Activated CD4-positive, alpha-beta T cell treated with anti-CD3 and anti-CD28 coated beads, Interleukin-2, amount 50 U/mL, for 1 hour (primary cell): ENCODE measurements at places on chromosomes 13 and 19.

GRCh38 chr13:77599351-77599750, 63.8 kb downstream of the SCEL start:
- no peak for DNase-seq

- no peak for DNase-seq
Observed at GRCh38 chr19:47615714-47616113, 6.8 kb downstream of the BICRA start.

DNA sequence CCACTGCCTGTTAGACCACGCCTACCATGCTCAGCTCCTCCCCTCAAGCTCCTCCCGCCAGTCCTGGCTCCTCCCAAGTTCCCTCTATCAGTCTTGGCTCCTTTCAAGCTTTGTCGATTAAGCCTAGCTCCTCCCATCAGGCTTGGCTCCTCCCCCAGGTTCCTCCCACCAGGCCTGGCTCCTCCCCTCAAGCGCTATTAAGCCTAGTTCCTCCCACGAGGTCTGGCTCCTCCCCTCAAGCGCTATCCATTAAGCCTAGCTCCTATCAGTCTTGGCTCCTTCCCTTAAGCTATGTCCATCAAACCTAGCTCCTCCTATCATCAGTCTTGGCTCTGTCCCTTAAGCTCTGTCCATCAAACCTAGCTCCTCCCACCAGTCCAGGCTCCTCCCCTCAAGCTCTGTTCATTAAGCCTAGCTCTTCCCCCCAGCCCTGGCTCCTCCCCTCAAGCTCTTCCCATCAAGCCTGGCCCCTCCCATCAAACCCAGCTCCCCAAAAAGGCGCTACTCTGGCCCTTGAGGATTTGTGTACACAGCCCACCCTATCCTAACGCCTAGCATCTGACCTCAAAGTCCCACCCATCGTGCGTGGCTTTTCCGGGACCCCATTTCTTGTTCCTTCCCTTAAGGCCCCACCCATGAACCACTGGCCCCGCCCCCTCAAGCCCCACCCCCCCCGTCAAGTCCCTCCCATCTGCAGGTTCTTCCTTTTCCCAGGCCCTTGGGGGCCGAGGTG, 10.0 kb downstream of the CAMSAP3 start:
- no peak for DNase-seq

- DNase-seq = no peak
Observed at GRCh38 chr19:2392366-2392765, 32.3 kb downstream of the TMPRSS9 start.

GRCh38 chr13:75136151-75136550, 345.8 kb downstream of the TBC1D4 start:
- no peak for DNase-seq

DNA sequence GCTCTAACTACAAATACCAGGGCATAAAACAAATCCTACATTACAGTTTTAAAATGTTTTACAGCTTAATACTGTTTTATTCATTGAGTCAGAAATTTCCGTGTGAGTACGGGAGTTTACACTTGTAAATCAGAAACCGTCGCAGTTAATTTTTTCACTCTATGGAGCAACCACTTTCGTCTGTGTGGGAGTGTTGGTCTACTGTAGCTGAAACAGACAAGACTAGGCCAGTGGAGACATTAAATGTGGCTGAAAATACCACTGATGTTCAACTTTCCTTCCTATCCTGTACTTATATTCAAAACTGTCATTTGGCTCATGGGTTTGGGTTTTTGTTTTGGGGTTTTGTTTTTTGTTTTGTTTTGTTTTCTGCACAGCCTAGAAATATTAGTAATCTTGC, 268.7 kb downstream of the DCT start:
- no peak for DNase-seq

DNA sequence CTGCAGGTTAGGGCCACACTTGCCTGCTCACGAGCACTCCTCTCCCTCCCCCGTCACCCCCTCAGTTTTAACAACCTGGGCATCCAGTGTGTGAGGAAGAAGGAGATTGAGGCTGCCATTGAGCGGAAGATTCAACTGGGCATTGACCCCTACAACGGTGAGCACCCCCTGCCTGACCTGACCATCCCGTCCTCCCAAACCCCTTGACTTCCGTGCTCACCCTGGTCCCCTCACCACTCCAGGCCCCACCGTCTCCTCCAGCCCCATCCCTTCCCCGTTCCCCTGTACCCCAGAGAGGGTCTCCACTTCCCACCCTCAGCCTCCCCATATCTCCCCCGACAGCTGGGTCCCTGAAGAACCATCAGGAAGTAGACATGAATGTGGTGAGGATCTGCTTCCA, 13.6 kb upstream of the CLASRP start:
- no peak for DNase-seq

DNA sequence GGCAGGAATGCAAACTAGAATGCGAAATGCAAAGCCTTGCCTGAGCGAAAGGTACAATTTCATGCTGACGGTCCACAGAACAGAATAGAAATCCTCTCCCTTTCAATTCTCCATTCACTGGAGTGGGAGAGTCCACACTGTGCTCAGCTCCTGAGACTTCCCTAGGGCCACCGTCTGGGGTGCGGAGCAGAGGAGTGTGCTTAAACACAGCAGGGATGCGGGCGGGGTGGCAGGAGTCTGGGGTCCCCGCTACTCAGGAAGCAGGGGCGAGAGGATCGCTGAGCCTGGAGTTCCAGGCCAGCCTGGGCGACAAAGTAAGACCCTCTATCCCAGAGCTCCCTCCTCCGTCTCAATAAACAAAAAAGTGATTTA, 552 bp upstream of the ZNF816 start:
- DNase-seq = no peak

DNA sequence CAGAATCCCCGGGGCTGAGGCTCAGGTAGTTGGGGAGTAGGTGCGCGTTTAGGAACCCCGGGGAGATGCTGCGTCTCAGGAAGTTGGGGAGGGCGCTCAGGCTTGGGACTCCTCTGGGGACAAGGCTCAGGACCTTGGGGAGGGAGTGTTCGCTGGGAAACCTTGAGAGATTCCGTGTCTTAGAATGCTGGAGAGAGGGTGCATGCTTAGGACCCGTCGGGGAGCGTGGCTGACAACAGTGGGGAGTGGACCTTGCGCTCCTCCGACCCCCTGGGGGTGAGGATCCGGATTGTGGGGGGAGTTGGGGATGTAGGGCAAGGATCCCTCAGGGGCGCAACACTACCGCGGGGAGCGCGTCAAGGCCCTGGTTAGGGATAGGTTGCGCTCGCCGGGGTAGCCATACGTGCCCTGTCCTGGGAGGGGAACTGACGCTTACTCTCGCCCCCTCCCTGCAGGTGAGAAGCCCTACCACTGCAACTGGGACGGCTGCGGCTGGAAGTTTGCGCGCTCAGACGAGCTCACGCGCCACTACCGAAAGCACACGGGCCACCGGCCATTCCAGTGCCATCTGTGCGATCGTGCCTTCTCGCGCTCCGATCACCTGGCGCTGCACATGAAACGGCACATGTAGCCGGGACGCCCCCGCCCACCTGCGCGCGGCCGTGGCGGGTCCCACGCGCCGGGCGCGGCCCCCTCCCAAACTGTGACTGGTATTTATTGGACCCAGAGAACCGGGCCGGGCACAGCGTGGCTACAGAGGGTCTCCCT, 2.0 kb downstream of the KLF2 start:
- DNase-seq = peak; percentile 51

- no peak for DNase-seq
Observed at GRCh38 chr19:40320558-40320935, 27.6 kb downstream of the C19orf47 start.

DNA sequence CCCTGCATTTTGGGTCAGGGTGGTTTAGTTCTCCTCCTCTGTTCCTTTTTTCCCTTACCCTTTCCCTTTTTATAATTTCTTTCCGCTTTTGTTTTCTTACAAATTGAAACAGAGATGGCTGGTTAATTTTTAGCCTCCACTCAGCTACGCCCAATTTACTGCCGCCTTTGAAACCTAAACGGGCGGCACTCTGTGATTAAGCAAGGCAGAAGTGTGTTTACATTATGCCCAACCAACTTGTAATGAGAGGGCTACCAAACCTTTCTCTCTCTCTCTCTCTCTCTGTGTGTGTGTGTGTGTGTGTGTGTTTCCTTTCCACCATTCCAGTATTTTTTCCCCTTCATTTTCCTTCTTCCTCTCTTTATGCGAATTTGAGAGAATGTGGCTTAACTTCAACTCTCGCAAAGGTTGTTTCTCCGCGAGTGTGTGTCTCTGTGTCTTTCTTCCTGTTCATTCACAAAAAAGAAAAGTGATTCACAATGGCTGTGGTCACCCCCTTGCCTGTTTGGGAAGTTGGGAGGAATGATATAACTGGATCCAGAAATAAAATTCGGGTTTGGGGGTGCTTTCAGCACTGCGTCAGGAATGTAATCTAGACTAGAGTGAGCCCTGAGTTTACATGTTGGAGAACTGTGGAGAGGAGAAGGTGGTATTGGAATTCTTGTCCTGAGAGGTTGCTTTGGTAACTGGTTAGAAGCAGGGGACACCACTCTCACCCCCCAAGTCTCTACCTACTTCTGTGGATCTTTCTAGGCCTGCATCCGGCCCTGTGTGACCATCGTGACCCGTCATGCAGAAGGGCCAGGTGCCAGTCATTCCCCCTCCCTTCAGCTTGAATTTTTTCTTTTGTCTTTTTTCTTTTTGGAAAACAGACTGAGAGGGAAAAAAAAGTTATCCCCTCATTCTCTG, 31.4 kb downstream of the NFIX start:
- DNase-seq = no peak

- peak; percentile 35 for DNase-seq
Observed at GRCh38 chr19:46428239-46429135, at the start of gene PNMA8C. PNMA8C (minus strand) TSS chr19:46428936; CDS start chr19:46428359, 577 bp downstream.

DNA sequence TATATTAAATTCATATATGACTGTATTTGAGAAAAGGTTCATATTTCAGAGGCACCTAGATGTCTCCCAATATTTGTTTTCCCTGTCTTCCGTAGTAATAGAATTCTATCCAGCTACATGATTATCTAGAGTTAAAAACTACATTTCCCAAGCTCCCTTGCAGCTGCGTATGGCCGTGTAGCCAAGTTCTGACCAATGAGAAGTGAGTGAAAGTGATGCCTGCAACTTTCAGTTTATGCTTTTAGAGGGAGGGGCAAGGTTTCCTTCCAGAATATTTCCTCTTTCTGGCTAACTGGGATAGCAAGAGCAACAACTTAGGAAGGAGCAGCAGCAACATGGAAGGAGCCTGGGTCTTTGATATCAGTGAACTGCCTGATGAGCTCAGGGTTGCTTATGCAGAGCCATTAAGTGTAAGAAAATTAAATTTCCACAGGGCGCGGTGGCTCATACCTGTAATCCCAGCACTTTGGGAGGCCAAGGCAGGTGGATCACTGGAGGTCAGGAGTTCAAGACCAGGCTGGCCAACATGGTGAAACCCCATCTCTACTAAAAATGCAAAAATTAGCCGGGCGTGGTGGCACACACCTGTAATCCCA, 23.2 kb upstream of the CYP2A13 start:
- DNase-seq = no peak

DNA sequence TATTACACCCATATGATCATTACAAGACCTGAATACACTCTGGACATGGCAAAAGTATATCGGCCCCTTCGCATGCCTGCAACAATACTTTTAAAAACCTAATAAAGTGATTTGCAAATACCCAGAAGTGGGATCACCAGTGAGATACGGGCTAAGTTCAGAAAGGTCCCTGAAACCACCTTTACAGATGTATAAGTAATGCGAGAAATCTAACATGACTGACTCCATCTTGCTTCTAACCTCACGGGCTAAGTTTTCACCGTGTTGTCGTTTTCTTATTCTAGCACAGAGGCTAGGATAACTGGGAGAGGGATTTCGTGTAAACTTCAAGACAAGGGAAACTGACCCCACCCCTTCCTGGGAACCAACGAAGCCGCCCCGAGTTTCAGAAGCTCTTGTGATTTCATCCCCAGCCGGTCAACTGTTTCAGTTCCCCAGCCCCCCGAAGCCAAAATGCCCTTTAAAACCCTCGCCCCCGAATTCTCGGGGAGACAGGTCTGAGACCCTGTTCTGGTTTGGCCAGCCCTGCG, 703 bp downstream of the NEK3 start:
- no peak for DNase-seq

GRCh38 chr19:4575267-4576015, 16.0 kb upstream of the SEMA6B start:
- DNase-seq = no peak
